ENCODE measurements at places on chromosomes 2 and 18. TPM values are rescaled to one million over a fixed set of nuclear protein-coding genes. Genes with fewer than 3 reads are reported as not detected.

Gene NT5DC4
- total RNA-seq, result not detected

Gene DSG1
- total RNA-seq, result not detected

DNA sequence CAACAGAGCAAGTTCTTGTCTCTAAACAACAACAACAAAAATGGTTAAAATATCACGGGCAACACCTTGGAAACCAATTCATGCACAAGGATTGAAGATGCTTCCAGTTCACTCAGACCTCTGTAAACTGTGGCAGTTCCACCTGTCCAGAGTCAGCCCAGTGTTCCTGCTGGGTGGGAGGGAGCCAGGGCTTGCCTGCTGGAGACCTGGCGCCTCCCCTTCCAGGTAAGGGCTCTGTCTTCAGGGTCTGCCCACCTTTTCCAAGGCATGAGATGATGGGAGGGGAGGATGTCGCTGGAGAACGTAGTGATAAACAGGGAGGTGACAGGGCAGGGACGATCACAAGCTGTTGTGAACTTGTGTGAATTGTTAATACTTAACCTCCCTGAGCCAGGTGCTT is 9.8 kb upstream of the GPC1 start:
- DNase-seq, result no peak

Gene CSRNP3
- 1.8 TPM for total RNA-seq

DNA sequence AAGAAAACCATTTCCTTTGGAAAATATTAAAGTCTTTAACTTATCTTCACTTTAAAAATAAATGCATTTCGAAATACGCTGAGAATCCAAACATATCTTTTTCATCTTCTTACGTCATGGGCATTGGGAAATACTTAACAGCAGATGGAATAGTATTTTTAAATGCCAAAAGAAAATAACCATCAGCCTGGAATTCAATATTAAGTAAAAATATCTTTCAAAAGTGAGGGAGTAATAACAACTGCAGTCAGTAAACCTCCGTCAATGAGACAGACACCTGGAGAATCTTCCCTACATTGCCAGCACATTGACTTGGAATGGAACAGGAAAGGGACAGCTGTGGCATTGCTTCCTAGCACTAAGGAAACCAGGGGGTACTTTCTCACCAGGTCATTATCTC is 290.4 kb upstream of the TNP1 start:
- DNase-seq, result no peak

DNA sequence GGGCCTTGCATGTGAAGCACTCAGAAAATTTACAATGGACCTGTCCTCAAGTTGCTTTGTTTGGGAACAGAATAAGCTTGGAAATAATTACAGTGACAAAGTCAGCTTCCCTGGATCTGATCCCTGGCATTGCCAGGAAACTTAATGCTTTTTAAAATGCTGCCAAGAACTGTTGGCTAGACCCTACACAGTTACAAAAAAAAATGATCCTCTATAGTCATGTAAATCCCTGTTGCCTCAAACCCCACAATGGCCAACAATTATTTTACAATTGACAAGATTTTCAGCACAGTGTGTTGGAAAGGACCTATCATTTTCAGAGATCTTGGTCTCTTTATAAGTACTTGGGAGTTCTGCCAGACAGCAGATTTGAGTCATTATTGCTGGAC is 470.4 kb upstream of the ACVR2A start:
- no peak for DNase-seq

Gene CYP26B1
- total RNA-seq, result 6.0 TPM

DNA sequence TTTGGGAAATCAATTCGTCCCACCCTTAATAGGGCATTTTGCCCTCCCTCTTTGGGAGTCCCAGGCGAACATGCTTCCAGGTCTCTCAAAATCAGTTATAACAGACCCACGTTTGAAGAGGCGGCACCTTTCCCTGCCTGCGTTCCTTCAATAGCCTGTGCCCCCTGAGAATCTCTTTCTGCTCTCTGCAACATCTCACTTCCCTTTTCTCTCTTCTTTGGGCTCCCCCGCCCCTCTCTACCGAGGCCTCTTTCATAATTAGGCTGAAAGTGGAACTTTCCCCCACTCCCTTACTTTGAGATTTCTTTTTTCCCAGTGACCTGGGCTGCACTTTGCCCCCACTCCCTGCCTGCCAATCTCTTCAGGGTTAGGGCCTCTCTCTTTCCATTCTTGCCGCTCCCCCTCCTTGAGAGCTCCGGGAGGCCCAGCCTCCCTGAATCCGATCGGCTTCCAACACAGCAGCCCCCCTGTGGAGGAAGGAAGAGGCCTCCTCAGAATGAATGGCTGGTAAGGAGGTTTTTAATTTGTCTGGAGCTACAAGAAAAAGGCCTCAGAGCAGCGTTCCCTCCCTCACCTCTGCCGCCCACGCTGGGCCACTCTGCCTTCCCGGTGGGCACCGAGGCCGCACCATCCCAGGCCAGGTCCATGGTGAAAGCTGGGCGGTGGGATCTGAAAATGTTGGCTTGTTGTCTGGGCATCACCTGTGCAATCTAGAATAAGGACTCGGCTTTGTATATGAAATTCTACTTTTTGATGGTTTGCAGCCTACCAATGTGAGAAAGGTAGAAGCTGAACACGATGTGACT is 162.6 kb upstream of the SIX3 start:
- DNase-seq, result no peak
